ENCODE measurements at places on chromosomes 7 and 10. TPM values are rescaled to one million over a fixed set of nuclear protein-coding genes. Genes with fewer than 3 reads are reported as not detected.

GRCh38 chr7:110718503-110719205 lies 372.3 kb upstream of the LRRN3 start:
- DNase-seq = no peak

- no peak for DNase-seq
Measured at GRCh38 chr7:101885597-101885955, 68.2 kb downstream of the CUX1 start.

GRCh38 chr7:41995632-41996271 lies 241.3 kb downstream of the GLI3 start:
- DNase-seq = no peak

- no peak for DNase-seq
Measured at GRCh38 chr7:22240904-22241571, 115.9 kb downstream of the RAPGEF5 start.

GRCh38 chr10:71443676-71444075 lies 47.0 kb downstream of the CDH23 start:
- no peak for DNase-seq

The CRPPA gene
- 0.79 TPM for total RNA-seq
